Tibial nerve (tissue), 4 donors: ENCODE measurements at places on chromosomes 13 and 19. TPM values are rescaled to one million over a fixed set of nuclear protein-coding genes. Genes with fewer than 3 reads are reported as not detected.
A peak's percentile ranks its signal among the peaks of the same experiment; 100 is the strongest.

Gene TNFSF9
- not detected for total RNA-seq

DNA sequence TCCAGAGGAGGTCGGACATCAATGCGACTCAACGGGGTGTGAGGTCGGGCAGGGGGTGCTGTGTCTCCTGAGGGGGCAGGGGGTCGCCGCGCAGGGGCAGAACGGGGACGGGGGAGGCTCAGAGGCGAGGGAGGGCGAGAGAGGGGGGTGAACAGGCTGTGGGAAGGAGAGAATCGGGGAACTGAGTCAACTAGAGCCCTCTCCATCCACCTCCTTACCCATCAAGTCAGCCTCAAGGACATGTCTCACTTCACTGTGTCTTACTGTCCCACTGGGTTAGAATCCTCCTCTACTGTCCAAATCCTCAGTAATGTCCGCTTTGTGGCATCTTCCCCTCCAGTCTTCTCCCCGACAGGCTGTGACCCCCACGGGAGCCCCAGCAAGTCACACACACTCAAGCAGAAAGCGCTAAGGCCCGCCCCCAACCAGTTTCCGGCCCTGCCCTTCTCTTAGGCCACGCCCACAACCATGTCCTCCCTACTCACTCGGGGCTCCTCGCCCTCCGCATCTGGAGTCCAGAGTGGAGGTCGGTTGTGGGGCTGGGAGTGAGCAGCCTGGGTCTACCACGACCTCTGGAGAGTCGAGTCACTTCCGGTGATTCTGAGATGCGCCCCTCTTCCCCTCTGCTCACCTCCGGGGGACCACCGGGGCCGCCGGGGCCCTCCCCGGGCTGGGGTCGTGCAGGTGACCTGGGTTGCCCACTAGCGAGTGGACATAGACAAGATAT lies 9.3 kb downstream of the PLEKHA4 start:
- H3K4me1 ChIP-seq, result no peaks in the 10 kb centered on the region
- no peak for DNase-seq
- no peak overlapping the region for H3K27ac ChIP-seq

GRCh38 chr19:29583196-29583999 lies 22.7 kb upstream of the POP4 start:
- H3K27me3 ChIP-seq, result no peaks in the 10 kb centered on the region
- H3K4me1 ChIP-seq, result no peaks in the 10 kb centered on the region
- no peaks in the 10 kb centered on the region for H3K36me3 ChIP-seq
- no peak overlapping the region for H3K27ac ChIP-seq

Gene KRI1
- 27.9 TPM for total RNA-seq

GRCh38 chr19:55676889-55677505 lies 2.0 kb downstream of the EPN1 start:
- H3K4me1 ChIP-seq, result no peaks in the 10 kb centered on the region
- H3K36me3 ChIP-seq, result peaks cover 32% of the 10 kb centered on the region
- no peak overlapping the region for H3K27ac ChIP-seq
- DNase-seq, result no peak

Gene SOX1
- not detected for total RNA-seq

Gene CASP14
- total RNA-seq, result not detected

Gene ADGRE3
- not detected for total RNA-seq

GRCh38 chr19:16626796-16627192 lies 1.2 kb downstream of the MED26 start:
- no peaks in the 10 kb centered on the region for H3K4me1 ChIP-seq
- peak overlapping the region; percentile 93 for H3K27ac ChIP-seq
- no peak for DNase-seq
- peak overlapping the region; percentile 87 for H3K4me3 ChIP-seq
- H3K27me3 ChIP-seq, result no peaks in the 10 kb centered on the region

DNA sequence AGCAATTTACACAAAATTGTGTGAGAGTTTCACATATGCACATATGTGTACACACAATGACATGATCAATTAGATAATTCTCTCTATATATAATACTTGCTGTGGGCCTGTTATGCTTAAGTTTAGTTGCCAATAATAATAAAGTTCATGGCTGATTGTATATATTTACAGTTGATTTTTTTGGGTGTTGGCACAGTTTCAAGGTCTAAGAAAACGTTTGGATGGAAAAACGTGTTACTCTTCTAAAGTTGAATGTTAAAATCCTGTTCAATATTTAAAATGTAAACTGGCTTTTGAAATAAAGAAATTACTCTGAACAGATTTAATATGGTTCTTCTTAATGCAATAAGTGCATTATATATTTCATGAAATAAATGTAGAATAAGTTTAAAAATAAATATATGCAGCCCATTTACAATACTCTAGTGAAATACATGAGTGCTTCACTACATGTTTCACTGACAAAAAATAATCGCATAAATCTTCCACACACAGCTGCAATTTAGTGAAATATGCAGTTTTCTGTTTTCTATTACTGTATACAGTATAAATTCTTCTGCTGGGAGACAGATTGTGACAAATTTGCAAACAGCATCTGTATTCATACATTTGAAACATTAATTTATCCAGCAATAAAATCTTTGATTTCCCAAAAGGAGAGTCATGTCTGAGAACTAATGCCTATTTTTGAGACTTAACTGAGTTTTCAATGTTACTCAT lies 586.9 kb upstream of the KLHL1 start:
- H3K36me3 ChIP-seq, result no peaks in the 10 kb centered on the region
- no peak for DNase-seq
- H3K4me1 ChIP-seq, result no peaks in the 10 kb centered on the region

DNA sequence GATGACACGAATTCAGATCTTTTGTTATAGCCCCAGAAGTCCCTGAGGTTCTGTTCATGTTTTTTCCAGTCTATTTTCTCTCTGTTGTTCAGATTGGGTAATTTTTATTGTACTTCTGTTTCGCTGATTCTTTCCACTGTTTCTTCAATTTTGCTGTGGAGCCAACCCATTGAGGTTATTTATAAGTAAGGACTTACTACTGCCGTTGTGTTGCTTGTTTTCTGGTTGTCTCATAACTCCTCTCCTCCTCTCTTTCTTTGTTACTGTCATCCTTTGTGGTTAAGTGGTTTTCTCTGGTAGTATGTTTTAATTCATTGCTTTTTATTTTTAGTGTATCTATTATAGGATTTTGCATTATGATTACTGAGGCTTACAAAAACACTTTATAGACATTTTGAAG lies 48.7 kb upstream of the GAS6 start:
- H3K27ac ChIP-seq, result no peak overlapping the region
- no peak for DNase-seq
- H3K4me3 ChIP-seq, result no peak overlapping the region

DNA sequence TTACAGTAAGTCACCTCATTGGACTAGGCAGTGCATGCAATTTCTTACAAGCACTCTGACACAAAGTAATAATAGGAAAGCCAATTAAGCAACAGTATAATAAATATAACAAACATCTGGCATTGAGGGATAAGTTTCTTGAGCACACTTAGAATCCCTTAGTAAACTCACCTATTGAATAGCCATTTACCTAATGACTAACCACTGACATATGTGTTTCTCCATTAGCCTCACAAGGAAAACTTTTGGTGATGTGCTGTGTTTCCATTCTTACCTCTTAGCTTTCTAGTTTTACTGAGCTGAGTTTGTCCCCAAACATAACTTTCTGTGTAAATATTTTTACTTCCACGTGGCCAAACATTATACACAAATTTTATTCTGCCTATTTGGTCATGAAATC lies 47.4 kb upstream of the PCDH9 start:
- no peak overlapping the region for H3K27ac ChIP-seq
- H3K36me3 ChIP-seq, result no peaks in the 10 kb centered on the region
- no peaks in the 10 kb centered on the region for H3K4me1 ChIP-seq
- H3K4me3 ChIP-seq, result no peak overlapping the region

GRCh38 chr13:103487841-103488240 lies 421.6 kb upstream of the SLC10A2 start:
- H3K27ac ChIP-seq, result no peak overlapping the region
- no peak for DNase-seq
- no peaks in the 10 kb centered on the region for H3K4me1 ChIP-seq

Gene SHISA2
- total RNA-seq, result 4.6 TPM

Gene LRRC25
- total RNA-seq, result 10.2 TPM

Gene WDR87
- total RNA-seq, result not detected

DNA sequence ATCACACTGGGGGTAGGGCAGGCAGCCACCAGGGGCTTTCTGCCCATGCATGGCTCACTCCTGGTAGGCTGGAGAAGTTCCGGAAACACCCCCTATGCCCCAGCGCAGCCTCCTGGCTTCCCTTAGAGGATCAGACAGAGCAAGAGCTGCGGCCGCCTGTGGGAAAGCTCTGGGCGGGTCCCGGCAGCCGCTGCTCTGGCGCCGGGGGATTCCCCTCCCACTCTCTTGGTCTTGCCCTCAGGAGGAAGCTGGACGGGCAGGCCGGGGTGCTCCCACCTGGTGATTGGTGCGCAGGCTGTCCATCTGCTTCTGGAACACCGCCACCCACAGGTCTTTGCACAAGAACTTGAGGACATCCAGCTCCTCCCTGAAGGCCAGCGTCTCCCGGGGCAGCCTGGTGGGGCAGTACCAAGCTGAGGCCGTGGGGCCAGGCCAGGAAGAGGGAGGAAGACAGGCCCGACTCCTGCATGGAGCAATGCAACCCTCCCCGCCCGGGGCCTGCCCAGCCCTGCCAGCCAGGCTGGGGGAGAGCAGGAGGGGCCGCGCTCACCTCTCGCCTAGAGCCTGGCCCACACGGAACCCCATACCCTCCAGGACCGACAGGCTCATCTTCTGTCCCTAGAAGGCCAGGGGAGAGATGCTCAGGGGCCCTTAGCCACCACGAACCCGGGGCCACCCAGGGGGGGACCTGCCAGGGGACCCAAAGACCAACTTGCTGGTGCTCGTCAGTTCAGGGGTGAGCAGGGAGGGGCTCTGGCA lies 4.0 kb upstream of the NKPD1 start:
- no peaks in the 10 kb centered on the region for H3K36me3 ChIP-seq
- no peak overlapping the region for H3K4me3 ChIP-seq
- DNase-seq, result no peak
- H3K27ac ChIP-seq, result no peak overlapping the region
